ENCODE measurements at places on chromosomes 12 and 14.

DNA sequence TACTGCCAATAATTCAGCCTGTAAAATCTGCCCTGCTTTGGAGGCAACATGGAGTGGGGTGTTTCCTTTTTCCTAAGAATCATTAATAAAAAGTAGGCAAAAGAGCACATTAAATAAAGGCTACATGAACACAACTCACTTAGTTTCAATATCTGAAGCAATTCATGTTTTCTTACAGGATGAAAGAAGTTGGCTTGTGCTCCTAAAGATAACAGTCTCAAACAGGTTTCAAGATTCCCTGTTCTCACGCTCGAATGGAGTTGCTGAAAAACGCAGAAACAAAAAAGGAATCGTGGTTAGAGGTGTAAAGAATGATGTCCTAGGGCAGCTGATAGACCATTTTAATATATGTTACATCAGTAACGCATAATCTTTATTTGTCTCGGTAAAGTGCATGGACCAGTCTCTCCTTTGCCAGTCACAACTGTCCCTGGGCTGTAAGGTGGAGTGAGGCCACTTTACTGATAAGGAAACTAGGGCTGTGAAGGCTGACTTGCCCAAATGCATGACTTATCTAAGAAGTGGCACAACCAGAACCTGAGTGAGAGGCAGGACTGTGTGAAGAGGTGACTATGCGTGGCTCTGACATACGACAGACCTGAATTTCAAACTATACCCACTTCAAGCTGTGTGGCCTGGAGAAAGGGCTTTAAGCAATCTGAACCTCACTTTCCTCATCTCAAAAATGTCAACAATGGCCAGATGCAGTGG is 12.6 kb downstream of the GIT2 start:
- DNase-seq = no peak

DNA sequence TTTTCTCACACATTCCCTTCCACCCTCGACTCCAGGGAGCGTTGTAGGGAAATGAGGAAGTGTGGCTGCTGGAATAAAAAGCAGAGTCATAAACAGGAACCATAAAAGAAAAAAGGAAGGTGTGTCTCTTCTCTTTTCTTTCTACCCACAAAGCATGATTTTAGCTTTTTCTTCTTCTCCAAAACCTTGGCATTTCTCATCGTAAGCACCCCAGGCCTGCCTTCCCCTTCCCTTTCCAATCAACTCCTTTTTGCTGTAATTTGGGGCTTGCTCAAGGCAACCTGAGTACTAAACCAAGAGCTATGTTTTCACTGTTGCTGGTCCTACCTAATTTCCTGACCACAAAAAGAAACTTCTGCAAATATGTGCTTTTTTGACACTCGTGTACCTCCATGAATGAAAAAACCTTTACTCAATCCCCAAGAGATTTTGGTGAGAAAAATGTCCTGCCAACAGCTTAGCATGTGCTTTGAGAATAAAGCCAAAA is 9.2 kb downstream of the PLBD1 start:
- peak; percentile 33 for DNase-seq

DNA sequence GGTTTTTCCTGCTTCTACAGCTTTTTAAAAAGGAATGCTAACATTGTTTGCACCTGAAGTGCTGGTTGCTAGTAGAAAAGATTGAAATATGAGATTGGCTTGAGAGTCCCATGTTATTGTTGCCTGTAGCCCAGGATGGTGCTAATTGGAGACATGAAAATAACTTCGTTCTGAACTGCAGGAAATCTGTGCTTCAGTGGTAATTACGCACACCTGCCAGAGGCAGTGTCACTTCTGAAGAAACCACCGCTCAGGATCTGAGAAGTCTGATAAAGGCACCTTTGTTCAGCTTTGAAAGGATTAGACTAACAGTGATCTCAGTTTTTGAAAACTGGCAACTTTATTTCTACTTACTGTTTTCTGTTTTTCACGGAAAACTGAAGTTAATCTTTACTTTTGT is 15.5 kb upstream of the ATP6V0A2 start:
- DNase-seq = no peak

GRCh38 chr12:108567406-108568337 is 5.3 kb downstream of the ISCU start:
- peak; percentile 74 for DNase-seq

GRCh38 chr12:51972849-51973273 is 21.4 kb downstream of the ACVR1B start:
- peak; percentile 99 for DNase-seq

- no peak for DNase-seq
Measured at GRCh38 chr12:107135177-107135576, 41.8 kb upstream of the CRY1 start.

- no peak for DNase-seq
Measured at GRCh38 chr12:110998165-110998564, 77.8 kb upstream of the MYL2 start.

DNA sequence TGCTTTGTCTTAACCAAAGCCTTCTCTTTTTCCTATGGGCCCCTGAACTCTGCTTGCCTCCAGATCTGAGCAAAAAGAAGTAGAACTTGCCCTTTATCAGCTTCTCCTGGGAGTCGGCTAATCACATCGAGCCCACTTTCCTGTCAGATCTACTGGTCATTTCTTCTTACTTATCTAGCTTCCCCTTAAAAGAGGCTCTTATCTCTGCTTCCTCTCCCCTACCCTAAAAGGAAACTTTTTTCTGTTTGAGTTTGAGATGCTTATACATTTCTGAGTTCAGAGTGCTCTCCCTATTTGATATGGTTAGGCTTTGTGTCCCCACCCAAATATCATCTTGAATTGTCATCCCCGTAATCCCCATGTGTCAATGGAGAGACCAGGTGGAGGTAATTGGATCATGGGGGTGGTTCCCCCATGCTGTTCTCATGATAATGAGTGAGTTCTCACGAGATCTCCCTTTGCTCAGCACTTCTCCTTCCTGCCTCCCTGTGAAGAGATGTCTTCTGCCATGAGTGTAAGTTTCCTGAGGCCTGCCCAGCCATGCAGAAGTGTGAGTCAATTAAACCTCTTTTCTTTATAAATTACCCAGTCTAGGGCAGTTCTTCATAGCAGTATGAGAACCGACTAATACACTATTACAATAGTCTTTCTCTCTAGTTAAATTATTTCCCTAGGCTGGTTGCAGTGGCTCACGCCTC is 114.7 kb upstream of the AMN1 start:
- DNase-seq = no peak

GRCh38 chr14:70401643-70402042 is 15.2 kb downstream of the SYNJ2BP start:
- no peak for DNase-seq

GRCh38 chr12:4164559-4165558 is 108.7 kb upstream of the CCND2 start:
- peak; percentile 25 for DNase-seq

GRCh38 chr12:72178871-72179270 is 93.3 kb upstream of the TRHDE start:
- DNase-seq = no peak

DNA sequence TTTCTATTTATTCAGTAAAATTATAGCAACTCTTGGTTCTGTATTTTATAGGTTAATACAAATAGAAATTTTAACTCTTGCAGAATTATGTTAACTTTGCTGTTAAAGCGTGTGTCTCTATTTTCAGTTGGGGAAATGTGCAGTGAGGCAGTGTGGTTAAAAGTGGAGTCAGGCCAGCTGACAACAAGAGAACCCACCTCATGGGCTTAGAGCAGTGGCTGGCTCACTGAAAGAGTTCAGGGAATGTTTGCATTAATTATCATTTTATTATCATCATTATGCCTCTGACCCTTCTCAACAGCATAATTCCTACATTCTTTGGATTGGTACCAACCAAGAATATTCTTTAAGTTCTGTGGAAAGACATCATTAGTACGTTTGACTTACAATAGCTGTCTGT is 163.8 kb downstream of the DERA start:
- DNase-seq = no peak

DNA sequence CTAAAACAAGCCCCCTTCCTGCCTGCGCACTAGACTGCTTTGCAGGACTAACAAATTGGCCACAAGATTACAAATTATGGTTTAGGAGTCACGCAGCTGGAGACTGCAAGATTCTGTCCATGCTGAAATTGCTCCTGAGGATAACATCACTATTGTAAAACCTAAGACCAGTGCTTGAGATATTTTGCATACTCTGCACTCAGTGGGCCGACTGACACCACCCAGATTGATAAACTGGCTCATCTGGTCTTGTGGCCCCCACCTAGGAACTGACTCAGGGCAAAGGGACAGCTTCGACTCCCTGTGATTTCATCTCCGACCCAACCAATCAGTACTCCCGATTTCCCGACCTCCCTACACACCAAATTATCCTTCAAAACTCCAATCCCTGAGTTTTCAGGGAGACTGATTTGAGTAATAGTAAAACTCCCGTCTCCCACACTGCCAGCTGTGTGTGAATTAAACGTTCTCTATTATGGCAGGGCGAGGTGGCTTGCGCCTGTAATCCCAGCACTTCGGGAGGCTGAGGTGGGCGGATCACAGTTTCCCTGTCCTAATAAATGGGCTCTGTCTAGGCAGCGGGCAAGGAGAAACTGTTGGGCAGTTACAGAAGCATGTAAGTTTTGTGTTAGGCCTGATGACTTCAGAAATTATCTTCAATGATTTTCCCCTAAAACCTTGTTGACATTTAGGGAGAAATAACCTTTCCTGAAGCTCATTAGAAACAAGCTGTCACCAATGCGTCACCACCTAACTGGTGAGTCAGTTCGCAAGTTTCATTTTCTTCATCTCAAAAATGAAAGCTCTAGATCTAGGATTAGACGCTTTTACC is 5.3 kb upstream of the UBC start:
- DNase-seq = peak; percentile 87

GRCh38 chr12:42201063-42201462 is 37.0 kb downstream of the YAF2 start:
- DNase-seq = no peak

GRCh38 chr12:103851127-103851526 is 10.1 kb upstream of the NT5DC3 start:
- no peak for DNase-seq

- DNase-seq = no peak
Measured at GRCh38 chr14:30193845-30194501, 266.3 kb upstream of the PRKD1 start.

GRCh38 chr12:1796515-1797010 is 23.8 kb upstream of the LRTM2 start:
- DNase-seq = peak; percentile 40

- DNase-seq = no peak
Measured at GRCh38 chr14:74897642-74898041, 15.9 kb downstream of the DLST start.

- DNase-seq = no peak
Measured at GRCh38 chr12:67362526-67362925, 93.4 kb downstream of the CAND1 start.

GRCh38 chr14:22565391-22565945 is 23.6 kb downstream of the DAD1 start:
- no peak for DNase-seq

DNA sequence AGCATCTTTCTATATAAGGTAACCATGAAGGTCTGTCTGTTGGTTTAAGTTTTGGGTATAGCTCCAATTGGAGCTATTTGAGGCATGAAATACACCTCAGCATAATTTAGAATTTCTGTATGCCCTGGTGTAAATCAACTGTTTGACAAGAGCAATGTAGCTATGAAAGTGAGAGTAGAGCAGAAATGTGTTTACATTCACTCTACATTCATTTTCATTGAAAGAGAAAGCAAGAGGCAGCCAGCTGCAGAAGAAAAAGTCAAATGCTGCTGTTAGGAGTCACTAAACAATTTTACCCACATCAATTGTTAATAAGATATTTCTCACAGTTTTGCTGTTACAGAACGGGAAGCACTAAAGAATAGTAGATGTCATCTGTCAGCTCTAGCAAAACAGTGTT is 252.5 kb downstream of the SLC6A15 start:
- DNase-seq = no peak

DNA sequence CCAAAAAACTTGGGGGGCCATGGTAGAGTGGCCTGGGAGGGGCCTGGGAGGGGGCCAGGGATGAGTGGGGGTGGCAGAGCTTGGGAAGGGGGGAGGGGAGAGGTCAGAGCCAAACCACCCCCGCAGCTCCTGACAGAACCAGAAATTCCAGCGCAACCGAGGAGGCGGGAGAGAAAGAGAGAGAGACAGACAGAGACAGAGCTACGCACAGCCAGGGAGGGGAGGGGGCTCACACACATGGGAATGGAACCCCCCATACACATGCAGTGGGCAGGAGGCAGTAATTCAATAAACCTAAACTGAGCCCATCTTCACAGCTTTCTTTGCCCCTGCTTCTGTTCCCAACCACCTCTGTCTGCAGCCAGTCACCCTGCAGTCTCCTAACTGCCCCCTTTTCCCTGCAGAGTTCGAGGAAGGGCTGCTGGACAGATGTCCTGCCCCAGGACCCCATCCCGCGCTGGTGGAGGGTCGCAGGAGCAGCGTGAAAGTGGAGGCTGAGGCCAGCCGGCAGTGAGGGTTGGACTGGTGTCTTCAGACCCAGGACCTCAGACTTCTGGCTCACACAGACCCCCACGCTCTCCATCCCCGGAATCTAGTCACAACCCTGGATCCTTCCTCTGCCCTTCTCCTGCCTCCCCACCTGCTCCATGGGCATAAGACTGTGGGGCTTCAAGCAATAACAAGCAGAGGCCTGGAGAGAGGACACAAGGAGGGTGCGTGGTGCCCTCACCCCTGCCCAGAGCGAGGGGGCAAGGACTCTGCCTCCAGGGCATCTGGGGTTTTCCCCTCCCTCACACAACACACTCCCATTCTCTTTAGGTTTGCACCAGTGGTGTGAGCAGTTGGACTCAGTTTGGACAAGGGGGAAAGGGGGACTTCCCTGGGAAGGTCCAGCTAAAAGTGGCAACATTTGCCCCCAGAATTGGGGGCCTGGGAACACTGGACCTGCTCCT is 5.6 kb downstream of the NAB2 start:
- DNase-seq = no peak

DNA sequence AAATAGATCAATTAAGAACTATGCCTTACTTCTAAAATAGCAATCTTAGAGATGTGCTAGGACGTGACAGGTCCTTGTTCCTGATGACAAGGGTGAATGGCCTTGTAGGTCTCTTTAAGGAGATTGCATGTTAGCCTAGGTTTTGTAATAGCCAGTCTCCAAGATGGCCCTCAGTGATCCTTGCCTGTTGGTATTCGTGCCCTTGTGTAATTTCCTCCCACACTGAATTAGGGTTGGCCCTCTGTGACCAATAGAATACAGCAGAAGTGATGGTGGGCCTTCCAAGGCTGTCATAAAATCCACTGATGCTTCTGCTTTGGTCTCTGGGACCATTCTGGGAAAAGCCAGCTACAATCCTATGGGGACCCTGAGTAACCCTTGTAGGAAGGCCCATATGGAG is 38.2 kb upstream of the SNX6 start:
- peak; percentile 71 for DNase-seq

DNA sequence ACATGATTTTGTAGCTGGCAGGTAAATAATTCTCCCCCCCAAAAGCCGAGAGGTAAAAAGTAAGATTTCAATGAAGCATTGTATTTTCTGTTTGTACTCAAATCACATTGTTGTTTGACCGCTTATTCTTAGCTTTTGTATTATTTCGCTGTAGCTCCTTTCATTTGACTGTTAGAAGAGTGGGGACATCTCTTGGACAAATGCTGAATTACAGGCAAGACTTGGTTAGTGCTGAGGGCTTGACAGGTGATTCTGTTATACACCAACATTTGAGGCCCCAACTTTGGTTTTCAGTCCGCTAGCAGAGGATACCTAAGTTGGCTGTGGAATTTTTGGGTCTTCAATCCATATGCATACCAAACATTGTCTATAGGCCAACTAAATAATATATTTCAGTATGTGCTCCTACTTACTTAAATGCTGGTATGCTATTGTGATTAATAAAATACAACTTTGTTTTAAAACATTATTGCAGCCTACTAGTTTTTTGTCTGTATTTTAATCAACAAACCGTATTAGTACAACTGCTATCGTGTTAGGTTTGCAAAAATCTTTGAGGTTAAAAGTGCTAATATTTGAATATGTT is 102.2 kb downstream of the ERC1 start:
- no peak for DNase-seq
